ENCODE measurements at places on chromosomes 16 and 17. TPM values are rescaled to one million over a fixed set of nuclear protein-coding genes. Genes with fewer than 3 reads are reported as not detected.

CA5A gene
- not detected for total RNA-seq

UTS2R gene
- total RNA-seq = 0.44 TPM

AHSP gene
- 1.1 TPM for total RNA-seq

TMEM204 gene
- 42.2 TPM for total RNA-seq

SEZ6L2 gene
- total RNA-seq = 4.6 TPM

C16orf89 gene
- total RNA-seq = 5.4 TPM

GRCh38 chr17:75191584-75191983 is 8.8 kb upstream of the SUMO2 start:
- no peak for DNase-seq

- DNase-seq = no peak
These were observed 112.9 kb downstream of the GRIN2A start for GRCh38 chr16:10069374-10069773.

DNA sequence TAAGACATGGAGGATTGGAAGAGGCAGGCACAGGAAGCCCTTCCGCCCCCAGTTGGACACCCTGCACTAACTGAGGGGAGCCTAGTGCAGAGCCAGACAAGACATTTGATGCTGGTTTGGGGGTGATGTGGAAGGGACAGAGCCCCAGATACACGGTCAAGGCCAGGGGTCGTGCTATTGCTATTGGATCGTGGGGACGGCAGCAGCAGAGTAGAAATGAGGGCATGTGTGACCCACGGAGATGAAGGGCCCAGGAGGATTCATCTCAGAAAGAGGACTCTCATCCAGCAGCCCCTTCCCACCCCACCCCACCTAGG is 2.0 kb upstream of the VAMP2 start:
- no peak for DNase-seq

GRCh38 chr17:32819035-32819434 is 57.9 kb downstream of the MYO1D start:
- no peak for DNase-seq

DNA sequence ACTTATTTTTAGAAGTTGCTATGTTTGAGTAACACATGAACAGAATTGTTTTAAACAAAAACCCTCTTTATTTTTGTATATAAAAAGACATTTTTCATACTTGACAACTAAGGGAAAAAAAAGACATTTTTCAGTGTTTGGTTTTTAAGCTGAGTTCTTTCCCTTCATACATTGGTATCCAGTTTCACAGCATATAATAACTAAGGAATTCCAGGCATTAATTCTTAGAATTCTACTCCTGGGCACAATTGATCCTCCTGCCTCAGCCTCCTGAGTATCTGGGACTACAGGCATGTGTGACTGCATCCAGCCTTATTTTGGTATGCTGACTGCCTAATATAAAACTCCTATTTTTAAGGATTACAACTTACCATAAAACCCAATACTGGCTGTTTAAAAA is 8.4 kb downstream of the FBXO47 start:
- no peak for DNase-seq

DNA sequence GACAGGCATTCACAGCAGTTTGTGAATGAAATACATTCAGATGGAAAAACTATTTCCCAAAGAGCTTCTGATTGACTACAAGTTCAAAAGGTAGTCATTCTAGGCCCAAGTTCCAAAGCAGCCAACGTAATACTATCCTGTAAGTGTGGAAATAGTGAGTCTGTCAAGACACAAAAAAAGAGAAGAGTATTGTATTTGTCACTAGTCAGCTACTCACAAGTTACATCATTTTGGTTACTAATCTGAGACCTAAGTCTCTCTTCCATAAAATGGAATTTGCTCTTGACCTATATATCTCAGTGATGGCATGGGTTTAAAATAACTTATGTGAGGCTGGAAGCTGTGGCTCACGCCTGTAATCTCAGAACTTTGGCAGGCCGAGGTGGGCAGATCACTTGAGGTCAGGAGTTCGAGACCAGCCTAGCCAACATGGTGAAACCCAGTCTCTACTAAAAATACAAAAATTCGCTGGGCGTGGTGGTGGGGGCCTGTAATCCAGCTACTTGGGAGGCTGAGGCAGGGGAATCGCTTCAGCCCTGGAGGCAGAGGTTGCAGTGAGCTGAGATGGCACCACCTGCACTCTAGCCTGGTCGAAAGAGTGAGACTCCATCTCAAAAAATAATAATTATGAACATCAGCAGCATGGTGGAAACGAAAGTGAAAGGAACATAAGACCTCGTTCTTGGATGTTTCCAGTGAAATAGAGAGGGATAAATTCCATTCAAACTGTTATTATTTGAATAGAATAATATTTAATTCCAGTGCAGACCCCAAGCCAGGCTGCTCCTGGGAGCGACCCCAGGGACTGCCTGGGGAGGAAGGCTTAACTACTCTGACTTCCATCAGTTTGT is 2.9 kb downstream of the CMC2 start:
- no peak for DNase-seq

DNA sequence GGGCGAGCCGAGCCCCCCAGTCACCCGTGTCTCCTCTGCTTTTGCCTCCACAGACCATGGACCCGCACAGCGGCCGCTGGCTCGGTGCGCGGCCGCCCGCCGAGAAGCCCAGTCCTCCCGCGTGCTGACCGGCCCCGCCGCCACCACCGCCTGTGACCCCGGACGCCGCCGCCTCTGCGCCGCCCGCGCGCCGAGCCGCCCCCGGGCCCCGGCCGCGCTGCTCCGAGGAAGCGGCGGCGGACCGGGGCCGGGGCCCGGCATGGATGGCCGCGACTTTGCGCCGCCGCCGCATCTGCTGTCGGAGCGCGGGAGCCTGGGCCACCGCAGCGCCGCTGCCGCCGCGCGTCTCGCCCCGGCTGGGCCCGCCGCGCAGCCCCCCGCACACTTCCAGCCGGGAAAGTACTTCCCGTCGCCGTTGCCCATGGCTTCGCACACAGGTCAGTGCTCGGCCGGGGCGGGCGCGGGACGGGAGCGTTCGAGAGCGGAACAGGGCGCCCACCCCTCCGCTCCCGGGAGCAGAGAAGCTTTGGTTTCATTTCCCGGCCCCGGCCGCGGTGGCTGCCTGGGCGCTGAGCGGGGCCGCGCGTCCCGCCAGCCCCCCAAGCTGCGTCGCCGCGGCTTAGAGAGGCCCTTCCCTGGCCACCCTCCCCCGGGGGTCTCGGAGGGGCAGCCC is 4.4 kb downstream of the BAHCC1 start:
- no peak for DNase-seq

DNA sequence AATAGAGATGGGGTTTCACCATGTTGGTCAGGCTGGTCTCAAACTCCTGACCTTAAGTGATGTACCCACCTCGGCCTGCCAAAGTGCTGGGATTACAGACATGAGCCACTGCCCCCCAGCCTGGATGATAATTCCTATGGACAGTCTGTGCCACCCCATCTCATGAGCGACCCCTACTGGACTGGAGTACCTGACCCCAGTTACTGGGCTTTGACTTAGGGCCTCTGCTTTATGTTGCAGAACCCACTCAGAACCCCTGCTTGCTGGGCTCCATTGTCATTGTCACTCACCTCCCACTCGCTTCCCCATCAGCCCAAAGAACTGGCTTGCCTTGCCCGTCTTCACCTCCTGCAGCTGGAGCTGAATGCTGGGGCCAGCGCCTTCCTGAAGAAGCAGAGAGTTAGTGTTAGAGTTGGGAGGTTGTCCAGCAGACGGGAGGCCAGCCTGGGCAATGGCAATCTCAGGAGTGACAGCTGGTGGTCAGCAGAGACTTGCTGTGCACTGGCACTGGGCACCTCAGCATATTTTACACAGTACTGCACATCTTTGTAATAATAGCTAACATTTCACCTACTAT is 4.0 kb downstream of the TAC4 start:
- DNase-seq = no peak

GRCh38 chr17:41914358-41914766 is 4.4 kb downstream of the ACLY start:
- no peak for DNase-seq

DNA sequence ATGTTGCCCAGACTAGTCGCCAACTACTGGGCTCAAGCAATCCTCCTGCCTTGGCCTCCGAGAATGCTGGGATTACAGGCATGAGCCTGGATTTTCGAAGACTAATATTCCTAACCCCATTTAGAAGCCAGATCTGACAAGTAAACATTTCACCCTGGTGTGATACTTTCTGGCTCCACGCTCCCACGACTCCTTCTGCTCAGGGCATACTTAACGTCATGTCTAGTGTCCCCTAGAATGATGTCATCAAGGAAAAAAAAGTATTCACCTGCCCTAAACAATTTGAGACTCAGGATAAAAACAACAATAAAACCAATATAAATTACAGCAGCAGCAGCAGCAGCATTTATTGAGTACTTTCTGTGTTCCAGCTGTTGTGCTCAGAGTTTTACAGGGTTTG is 13.2 kb downstream of the ITGB3 start:
- no peak for DNase-seq

GRCh38 chr16:25868106-25868505 is 176.3 kb downstream of the HS3ST4 start:
- no peak for DNase-seq

GRCh38 chr17:56595831-56596690 is 2.6 kb downstream of the NOG start:
- DNase-seq = no peak

DNA sequence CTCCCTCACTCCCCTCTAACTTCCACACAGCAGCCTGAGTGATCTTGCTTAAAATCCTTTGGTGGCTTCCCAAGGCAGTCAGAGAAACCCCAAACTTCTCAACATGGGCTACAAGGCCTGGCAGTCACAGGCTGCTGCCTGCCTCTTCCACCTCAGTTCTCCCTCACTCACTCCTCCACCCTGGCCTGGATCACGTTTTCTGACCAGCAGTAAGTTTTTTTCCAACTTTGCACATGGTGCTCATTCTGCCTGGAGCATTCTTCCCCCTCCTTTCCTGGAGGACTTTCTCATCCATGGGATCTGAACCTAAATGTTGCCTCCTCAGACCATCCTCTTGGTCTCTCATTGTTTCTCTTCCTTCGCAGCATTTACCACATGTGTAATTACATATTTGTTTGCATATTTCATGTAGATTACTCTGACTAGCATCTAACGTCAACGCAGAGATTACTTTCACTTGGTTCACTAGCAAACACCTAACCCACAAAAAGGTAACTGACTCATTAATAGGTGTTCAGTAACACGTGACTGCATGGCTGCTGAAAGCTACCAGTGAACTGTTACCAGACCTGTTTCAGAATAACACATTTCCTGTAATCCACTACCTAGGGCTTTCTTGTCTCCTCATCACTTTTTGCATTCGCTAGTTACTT is 17.1 kb downstream of the GNA13 start:
- no peak for DNase-seq

GRCh38 chr17:3448059-3448665 is 14.5 kb upstream of the OR1E2 start:
- no peak for DNase-seq

All from right atrium auricular region (tissue), 2 donors.